ENCODE measurements at places on chromosomes 1 and 21.

DNA sequence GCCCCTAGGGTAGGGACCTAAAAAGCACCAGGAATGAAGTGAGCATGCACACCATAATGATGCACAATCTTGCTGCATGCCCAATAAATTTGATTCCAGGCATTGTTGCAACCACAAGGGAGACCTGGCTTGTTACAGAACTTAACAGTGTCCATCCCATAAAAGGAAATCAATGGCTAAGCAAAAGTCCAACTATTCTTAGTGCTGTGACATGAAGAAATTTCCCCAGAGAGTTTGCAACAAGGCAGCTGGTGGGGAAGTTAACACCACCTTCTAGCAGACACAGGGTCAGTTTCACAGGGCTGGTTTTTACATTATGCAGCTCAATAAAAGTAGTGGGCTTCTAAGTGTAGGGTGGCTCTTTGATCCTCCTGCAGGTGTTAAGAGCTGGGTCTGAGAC, 221.1 kb downstream of the KCNJ6 start:
- no peak for DNase-seq

DNA sequence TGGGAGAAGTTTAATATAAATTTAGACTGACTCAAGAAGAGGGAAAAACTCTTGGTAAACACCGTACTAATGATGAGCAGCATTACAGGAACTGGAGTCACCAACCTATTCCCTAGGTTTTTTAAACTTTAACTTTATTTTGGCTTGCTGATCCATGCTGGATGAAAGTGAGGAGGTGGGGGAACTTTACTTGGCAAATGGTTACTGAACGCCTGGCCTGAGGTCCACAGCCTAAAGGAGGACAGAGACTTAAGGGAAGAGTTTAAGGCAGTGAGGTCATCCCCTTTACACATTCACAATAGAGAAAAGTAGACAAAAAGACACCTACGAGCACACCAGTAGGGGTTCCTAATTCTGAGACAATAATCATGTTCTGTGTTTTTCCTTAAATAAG, 25.6 kb upstream of the A3GALT2 start:
- DNase-seq: no peak

DNA sequence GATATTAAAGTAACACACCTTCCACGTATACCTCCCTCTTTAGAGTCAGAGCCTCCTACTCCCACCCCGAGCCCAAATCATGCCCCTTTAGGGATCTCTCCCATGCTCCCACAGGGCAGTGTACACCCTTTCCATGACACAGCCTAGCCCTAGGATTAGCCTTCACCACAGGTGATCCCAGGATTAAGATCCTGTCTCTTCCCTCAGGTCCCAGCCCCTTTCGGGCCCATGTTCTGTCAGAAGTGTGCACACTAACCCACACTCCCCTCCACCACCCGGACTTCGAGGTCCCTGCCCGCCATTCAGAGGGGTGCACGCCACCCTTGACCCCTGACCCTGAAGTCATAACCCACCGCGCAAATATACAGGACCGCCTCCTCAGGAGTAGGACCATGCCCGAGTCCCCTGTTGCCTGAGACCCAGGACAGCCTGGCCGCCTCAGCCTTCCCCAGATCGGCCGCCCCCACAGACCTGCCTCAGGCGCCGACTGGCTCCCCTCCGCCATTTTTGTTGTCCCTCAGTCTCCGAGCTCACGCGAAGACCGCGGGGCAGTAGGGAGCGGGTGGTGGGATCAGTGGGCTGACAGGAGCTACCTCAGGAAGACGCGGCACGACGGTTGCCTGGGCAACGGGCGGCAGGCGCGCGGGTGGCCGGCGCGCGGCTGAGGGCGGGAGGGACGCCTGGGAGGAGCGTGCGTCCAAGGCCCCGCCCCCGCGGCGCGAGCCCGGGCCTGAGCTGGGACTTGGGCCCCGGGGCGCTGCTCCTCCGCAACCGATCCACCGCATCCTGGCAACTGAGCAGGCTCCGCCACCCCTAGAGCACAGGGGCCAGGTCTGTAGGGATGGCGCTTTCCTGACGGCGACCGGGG, at the start of gene AGBL4:
TSS of gene AGBL4 (minus strand) at position 663 of the 868 bp plus-strand sequence.
- peak; percentile 16 for DNase-seq

GRCh38 chr1:67632356-67632755, 52.6 kb upstream of the GADD45A start:
- no peak for DNase-seq

GRCh38 chr1:87279966-87280535, 48.6 kb upstream of the LMO4 start:
- peak; percentile 22 for DNase-seq

- DNase-seq: peak; percentile 1
Observed at GRCh38 chr1:99969260-99969728, 502 bp upstream of the SLC35A3 start.

- no peak for DNase-seq
Observed at GRCh38 chr1:66455446-66455845, 78.5 kb upstream of the SGIP1 start.

GRCh38 chr1:31434101-31434871, 21.3 kb downstream of the SERINC2 start:
- no peak for DNase-seq

GRCh38 chr1:95040032-95040525, 32.7 kb downstream of the ALG14 start:
- no peak for DNase-seq

GRCh38 chr1:169631249-169631648, 1.3 kb upstream of the SELP start:
- no peak for DNase-seq

- DNase-seq: no peak
Observed at GRCh38 chr1:110870721-110871388, 2.1 kb upstream of the CD53 start.

- no peak for DNase-seq
Observed at GRCh38 chr1:113846391-113847035, 25.0 kb downstream of the PTPN22 start.

- peak; percentile 34 for DNase-seq
Observed at GRCh38 chr1:23558140-23558871, 995 bp downstream of the ID3 start.

DNA sequence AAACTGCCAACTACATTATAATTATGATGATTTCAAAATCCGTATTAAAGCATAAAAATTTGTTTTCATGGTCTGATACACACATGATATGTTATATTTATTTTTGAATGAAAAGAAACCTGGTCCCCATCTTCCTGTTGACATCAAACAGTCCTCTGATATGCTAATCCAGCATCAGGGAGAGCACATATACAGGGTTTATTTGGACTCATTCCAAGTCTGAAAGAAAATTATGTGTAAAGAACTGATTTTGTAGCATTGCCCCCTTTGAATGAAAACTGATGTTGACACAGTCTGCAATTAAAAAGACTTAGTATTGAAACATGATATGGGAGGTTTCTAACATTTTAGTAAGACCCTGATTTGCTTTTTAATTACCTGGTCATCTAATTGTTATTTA, 119.4 kb downstream of the NEK7 start:
- DNase-seq: no peak

- no peak for DNase-seq
Observed at GRCh38 chr1:147272042-147272441, 29.6 kb downstream of the CHD1L start.

DNA sequence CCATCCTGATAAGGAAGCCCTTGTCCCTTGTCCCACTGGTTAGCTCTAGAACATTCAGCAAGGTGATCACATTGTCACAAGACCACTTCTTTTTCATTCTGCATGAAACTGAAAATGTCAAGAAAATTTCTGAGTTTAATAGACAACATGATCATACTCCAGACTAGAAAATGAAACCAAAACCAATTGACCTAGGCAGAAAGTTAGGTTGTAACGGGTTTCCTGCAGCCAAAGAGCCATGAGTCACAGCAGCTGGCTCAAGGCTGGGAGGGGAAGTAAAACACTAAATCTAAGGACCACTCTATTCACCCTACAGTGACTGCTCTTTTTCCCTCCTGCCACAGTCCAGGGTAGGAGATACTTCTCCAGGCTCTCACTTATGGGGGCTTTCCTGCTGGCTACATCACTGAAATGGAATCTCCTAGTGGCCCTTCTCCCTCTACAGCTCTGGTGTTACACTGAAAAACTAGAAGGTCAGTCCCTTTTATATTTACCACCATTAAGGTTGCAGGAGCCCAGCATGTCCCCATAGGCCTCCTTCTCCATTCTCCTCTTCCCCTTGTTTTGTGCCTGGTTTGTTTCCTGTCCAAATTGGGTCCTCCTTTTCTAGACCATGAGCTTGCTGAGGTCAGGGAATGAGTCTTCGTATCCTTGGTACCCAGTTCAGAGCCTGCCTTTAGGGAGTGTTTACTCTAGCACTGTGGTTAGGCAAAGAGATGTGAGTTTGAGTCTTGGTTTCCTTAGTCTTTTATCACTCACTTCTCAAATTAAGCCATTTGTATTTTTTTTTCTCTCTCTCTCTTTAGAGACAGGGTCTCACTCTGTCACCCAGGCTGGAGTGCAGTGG, 236.5 kb upstream of the JUN start:
- DNase-seq: peak; percentile 82

DNA sequence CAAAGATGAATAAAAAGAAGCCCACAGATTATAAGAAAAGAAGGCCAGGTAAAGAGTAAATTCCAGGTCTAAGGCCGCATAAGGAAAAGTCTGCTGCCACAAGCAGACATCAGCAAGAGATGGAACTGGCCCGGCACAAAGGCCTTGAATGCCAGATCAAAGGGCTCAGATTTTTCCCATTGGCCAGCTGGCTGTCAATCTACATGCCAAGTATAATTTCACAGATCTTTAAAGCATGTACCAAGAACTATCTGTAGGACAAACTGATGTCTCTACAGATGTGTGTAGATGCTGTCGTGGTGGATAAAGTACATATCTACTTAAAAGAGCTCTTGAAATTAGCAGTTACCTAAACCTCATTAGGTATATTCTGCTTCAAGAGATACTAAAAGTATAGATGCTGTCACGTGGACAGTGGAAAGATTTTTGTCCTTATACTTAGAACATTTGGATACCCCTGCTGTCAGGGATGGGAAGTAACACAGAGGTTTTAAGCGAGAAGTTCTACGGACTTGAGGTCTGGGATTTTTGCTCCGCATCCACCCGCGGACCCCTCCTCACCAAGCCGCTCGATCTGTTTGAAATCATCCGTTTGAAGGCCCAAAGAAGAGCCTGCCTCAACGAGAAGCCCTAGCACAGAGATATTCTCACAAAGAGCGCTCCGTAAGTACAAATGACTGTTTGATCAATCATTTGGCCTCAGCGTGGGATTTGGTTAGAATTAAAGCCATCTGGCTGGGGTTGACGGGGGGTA, 10.1 kb downstream of the GLIS1 start:
- peak; percentile 69 for DNase-seq

GRCh38 chr1:113247355-113247754, 143.0 kb upstream of the MAGI3 start:
- no peak for DNase-seq

DNA sequence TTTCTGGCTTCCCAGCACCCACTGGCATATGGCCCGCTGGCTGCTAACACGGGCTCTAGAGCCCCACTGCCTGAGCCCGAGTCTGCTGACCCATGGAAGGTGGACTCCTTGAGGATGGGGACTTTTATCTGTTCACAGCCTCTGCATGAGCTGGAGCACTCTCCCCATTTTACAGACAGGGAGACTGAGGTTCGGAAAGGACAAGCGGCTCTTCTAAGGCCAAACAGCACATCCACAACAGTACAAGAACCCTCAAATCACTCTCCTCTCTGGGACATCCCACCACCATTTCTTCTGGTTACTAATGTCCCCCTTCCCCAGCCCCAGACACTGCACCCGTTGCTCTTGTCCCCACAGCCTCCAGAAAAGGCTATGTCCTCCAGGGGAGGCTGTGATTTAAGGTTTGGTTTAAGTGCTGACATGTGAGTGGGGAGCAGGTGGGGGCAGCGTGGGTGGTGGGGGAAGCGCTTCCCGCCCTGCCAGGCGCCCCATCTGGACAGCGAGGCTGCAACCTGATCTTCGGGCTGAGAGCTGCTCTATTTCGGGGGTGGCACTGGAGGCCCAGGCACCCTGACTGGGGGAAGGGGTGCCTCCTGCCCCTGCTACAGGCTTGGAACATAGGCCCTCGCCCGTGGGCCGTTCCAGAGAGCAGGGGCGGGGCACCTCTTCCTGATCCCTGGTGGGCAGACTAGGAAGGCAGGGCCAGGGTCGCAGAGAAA, 104.8 kb upstream of the WNT4 start:
- DNase-seq: no peak

- no peak for DNase-seq
Observed at GRCh38 chr1:51686450-51686849, 69.6 kb downstream of the OSBPL9 start.

- DNase-seq: no peak
Observed at GRCh38 chr21:37593015-37593414, 226.4 kb downstream of the DYRK1A start.

GRCh38 chr1:23558872-23559135, 497 bp downstream of the ID3 start:
- DNase-seq: no peak

GRCh38 chr1:10074852-10075730, 42.3 kb downstream of the UBE4B start:
- no peak for DNase-seq

GRCh38 chr1:21182181-21182731, 5.6 kb upstream of the EIF4G3 start:
- DNase-seq: no peak

- DNase-seq: peak; percentile 15
Observed at GRCh38 chr21:41369105-41369919, 7.5 kb downstream of the MX2 start.

GRCh38 chr1:223837206-223837605, 8.5 kb downstream of the TP53BP2 start:
- DNase-seq: peak; percentile 14

GRCh38 chr1:53345996-53346813, 18.3 kb upstream of the LRP8 start:
- no peak for DNase-seq

GRCh38 chr1:75522389-75522788, 88.5 kb downstream of the SLC44A5 start:
- DNase-seq: no peak

DNA sequence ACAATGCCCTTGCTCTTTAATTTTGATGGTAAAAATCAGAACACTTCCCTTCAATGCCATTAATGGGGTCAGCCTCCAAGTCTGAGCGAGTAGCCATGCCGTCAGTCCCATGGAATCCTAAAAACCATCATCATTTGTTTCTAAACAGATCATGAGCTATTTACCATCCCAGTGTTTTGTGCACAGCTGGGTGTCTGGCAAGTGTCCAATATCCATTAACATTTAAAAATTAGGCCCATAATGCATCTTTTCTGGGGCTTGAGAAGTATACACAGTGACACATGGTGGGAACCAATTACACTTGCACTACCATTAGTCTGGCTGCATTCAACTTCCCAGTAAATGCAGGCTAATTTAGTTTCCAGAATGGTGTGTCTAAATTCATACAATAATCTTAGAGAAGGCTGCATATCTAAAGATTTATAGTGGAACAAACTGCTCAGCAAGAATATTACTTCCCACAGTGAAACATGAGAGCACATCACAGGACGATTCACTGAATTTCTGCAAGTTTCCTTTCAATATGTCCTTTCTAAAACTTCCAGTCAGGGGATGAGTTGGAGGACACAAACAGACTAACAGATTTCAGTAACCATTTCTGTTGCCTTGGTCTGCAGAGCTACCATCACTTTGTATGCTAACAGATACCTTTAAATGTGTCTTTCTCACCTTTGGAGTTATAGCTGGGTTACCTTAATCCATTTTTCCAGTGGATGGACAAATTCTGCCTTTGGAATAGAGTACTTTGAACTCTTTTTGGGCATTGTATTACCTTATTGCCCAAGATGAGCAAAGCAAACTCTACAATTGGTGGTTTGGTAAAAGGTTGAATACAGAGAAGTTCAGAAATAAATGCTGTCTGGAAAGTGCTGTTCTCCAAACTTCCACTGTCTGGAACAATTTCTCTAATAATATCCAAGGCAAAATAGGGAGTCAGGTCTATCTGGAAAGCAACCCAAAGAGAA, 258.0 kb downstream of the PTBP2 start:
- DNase-seq: no peak

- no peak for DNase-seq
Observed at GRCh38 chr1:156320560-156320959, 17.5 kb downstream of the CCT3 start.

All from fibroblast of upper back skin (primary cell).